ENCODE measurements at places on chromosomes 5 and 9.
A peak's percentile ranks its signal among the peaks of the same experiment; 100 is the strongest.

DNA sequence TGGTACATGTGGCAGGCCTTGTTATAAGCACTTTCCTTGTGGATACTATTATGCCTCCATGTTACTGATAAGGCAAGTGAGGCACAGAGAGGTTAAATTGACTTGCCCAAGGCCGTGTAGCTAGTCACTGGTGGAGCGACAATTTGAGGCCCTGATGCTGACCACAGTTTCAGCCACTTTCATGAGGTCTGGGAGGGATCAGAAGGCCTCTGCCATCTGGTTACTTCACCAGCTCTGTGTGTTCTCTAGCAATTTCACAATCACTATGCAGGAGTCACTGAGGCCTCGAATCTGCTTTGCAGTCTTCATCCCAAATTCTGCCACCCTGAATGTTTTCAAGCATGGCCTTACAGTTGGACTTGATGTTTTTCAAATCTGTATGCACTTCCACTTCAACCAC, 9.1 kb downstream of the LRRC70 start:
- no peak for DNase-seq

GRCh38 chr9:16030528-16031185, 477.8 kb downstream of the CCDC171 start:
- DNase-seq = no peak

DNA sequence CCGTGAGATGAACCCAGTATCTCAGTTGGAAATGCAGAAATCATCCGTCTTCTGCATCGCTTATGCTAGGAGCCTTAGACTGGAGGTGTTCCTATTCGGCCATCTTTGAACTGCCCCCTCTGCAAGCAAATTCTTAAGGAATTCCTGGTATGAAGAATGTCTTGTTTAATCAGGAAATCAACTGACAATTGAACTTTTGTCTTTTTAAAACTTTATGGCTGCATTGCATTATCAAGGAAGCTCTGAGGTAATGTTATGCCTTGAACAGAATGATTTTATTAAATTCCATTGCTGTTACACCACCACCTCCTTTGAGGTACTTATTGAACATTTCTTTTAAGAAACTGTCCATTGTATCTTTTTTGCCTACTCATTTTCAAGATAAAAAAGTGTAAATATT, 1915.7 kb upstream of the CDH9 start:
- no peak for DNase-seq

GRCh38 chr5:56314529-56314928, 81.4 kb upstream of the ANKRD55 start:
- DNase-seq = no peak

DNA sequence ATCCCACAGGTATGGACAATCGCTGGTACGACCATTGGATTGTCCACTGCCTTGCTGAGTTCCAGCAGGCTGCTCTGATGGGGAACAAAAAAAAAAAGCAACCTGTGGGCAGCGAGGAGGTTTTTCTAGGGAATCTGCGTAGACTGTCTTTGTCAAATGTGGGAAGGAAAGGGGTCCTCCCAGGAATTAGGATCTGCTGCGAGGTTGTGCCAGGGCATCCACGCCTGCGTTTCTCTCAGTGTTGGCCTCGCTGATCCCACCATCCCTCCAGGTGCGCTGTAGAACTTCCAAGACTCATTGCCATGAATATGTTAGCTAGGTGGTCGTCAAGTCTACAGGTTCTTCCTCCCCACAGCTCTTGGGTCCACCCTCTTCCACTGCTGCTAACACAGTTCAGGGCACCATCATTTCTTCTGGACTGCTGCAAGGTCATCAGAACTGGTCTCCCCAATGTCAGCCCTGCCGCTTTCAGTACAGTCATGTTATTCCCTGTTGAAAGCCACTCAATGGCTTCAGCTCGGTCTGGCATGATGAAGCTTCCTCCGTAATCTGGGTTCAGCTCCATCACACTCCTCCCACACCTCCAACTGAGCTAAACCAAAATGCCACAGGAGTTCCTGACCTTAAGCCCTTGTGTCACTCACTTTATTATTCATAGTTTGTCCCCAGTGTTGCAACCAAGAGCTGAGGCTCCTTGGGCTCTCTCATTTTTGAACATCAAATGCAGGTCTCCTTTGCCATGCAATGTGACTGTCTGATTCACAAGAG, 79.5 kb upstream of the DMRT1 start:
- no peak for DNase-seq

DNA sequence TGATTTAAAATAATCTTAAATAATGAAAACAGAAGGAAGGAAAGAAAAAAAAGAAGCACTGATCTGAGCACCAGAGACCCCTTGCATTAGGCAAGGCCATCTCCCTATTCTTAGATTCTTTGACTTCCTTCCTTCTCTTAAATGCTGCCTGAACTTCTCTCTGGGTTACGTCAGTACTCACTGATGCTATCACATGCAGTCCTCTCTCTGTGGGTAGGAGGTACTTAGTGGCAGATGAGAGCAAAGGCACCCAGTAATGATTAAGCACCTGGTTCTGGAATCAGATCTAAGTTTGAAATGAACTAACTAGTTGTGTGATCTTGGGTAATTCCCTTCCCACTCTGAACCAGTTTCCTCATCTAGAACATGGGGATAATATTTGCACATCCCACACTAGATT, 110.3 kb upstream of the TBC1D2 start:
- DNase-seq = no peak

GRCh38 chr9:69919461-69920061, 98.9 kb downstream of the CFAP95 start:
- no peak for DNase-seq

GRCh38 chr9:124015661-124016131, 4.1 kb downstream of the LHX2 start:
- no peak for DNase-seq

- no peak for DNase-seq
Measured at GRCh38 chr5:87899721-87900131, 368.9 kb downstream of the TMEM161B start.

DNA sequence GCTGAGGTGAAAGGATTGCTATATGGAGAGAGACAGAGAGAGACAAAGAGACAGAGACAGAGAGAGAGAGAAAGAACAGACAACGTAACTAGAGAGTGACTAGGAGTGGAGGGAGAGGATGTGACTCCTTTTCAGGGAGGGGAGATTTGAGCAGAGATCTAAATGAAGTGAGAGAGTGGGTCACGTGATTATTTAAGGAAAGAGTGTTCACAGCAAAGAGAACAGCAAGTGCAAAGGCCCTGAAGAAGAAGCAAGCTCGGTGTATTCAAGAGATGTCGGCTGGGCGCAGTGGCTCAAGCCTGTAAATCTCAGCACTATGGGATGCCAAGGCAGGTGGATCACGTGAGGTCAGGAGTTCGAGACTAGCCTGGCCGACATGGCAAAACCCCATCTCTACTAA, 40.9 kb upstream of the CTNNA1 start:
- no peak for DNase-seq

GRCh38 chr9:114227288-114228015, 72.1 kb downstream of the COL27A1 start:
- DNase-seq = no peak

GRCh38 chr5:168691891-168692290, 112.7 kb upstream of the PANK3 start:
- DNase-seq = no peak

GRCh38 chr9:135291165-135291564, 188.4 kb upstream of the PPP1R26 start:
- DNase-seq = no peak

- DNase-seq = no peak
Measured at GRCh38 chr9:126049896-126050604, 276.6 kb upstream of the MVB12B start.

- no peak for DNase-seq
Measured at GRCh38 chr9:77803423-77803822, 155.3 kb upstream of the GNA14 start.

- DNase-seq = no peak
Measured at GRCh38 chr5:88119535-88120125, 149.0 kb downstream of the TMEM161B start.

DNA sequence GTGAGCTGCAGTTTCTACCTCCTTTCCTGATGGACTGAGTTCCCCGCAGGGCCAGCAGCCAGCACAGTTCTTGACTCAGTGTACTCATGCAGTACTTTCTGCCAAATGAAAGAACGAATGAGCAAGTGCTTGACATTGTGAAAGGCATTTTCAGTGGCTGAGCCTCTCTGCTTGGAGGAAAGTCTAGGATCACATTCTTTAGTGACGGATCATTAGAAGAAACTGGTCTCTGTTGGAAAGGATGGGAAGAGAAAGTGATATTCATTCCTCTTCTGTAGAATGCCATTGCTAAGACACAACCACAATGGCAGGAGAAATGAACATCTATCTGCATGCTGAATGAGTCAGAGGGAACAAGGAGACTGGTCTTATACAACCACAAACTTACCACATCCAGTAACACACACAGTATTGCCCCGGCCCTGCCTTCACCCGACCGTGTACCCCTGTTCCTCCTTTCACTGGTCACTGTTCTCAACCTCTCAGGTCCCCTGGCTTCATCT, 206.9 kb downstream of the CRB2 start:
- no peak for DNase-seq

- DNase-seq = no peak
Measured at GRCh38 chr9:132864277-132864676, 13.8 kb downstream of the AK8 start.

DNA sequence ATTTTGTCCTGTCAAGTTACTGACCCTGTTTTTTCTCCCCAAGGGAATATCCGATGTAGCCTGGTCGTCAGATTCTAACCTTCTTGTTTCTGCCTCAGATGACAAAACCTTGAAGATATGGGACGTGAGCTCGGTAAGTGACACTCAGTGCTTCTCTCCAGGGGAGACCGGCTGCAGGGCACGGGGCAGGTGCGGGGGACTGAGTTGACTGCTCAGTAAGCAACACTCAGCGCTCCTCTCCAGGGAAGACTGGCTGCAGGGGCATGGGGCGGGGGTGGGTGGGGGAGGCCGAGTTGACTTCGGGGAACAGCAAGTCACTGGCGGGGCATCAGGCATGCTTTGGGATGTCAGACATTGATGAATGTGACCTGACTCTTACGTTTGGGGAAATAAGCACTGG, 6.0 kb downstream of the WDR5 start:
- DNase-seq = no peak

GRCh38 chr5:116032094-116032517, at the start of gene ARL14EPL:
TSS of gene ARL14EPL (plus strand) at chr5:116032472. CDS start at chr5:116051466, 18,994 bp downstream.
- DNase-seq = no peak

DNA sequence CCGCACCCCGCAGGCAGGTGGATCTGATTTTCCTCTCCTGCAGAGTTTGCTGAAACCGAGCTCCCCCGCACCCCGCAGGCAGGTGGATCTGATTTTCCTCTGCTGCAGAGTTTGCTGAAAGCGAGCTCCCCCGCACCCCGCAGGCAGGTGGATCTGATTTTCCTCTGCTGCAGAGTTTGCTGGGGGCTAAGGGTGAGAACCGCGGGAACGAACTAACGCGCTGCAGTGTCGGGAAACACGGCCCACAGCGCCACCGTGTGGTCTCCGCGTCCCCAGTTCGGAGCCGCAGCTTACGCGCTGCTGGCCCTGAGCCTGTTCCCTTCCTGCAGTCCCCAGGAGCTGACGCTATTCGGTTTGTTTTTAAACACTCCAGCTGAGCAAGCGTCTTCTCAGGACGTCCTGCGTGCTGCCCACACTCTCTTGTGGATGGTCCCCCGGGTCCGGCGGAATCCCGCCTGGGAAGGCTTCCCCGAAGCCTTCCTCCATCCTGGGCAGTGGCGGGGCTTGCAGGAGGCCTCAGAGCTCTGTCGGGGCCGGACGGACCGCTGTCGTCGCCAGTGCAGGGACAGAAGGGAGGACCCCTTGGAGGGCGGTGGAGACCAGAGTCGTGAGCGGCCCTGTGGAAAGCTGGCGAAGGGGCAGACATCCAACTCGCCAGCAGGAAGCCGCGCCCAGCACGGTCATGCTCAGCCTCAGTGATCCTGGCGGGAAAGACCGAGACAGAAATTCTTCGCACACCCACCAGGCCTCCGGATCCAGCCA, 121.2 kb upstream of the LPCAT1 start:
- peak; percentile 73 for DNase-seq

GRCh38 chr9:16103620-16104397, 551.0 kb downstream of the CCDC171 start:
- DNase-seq = no peak

GRCh38 chr9:120951960-120952618, 25.5 kb upstream of the TRAF1 start:
- no peak for DNase-seq

DNA sequence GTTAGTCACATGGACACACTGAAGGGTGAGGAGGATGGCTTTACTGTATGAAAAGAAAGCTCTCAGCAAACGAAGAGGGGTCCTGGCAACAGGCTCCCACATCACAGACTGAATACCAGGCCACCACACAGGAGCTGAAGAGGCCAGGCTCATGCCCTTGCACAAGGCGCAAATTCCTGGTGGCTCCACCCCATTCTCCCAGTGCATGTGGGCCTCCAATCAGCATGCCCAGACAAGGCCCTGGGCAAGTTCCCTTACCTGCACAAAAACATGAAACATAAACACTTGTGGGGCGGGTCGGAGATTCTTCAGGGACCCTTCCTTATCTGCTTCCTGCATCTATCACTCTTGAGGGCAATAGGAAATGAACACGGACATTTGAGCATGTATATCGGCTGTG, 935.8 kb upstream of the EDIL3 start:
- DNase-seq = no peak

DNA sequence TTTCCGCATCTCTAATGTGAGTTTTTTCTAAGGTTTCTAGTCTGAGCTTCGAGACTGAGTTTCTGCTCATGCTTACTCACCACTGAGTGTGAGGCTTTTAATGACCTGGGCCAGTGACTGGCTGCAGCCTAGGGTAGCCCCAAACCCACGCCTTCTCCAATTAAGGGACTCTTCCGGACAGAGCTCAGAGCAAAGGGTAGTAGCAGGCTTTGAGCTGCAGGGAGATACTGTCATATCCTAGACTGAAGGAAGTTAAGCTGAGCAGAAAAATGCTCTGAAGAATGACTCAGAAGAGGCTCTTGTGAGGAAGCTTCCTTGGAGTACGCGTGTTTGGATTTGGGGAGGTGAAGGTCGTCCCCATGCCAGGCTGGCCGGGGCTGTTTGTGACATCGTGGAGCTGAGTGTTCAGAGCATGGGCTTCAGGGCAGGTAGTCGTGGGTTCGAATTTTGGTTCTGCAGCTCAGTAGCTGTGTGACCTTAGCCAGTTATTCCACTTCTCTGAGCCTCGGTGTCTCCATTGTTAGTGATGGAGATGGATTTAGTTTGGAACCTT, 3.5 kb downstream of the USP20 start:
- DNase-seq = no peak

DNA sequence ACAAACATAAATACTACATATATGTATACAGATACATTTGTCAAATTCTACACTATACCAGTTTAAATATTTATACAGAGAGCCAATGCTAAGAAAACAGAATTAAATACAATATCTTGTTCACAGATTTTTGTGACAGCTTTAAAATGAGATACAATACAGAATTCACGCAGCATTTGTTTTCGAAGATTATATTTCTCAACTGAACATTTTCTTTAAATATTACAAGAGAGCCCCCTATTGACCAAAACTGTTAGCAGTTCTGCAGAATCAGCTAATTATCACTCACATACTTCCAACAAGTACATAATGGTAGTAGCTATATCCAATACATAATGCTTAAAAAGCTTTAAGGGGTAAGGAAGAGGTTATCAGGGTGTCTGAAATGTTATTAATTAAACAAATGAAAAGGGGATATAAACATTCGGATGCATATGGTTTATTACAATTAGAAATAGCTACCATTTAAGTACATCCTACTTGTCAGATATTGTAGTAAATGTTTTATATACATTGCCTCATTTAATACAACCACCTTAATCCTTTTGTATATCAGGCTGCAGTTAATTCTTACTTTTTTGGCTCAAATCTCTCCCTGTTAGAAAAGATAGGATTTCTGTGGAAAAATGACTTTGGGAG, 31.7 kb downstream of the ZDHHC21 start:
- DNase-seq = no peak
